Osteocyte (in vitro differentiated cells): ENCODE measurements at places on chromosomes 7 and 10. TPM values are rescaled to one million over a fixed set of nuclear protein-coding genes. Genes with fewer than 3 reads are reported as not detected.

The TLX1 gene
- not detected in 2 replicates for total RNA-seq

The PON1 gene
- total RNA-seq = not detected in 2 replicates

The VAX1 gene
- total RNA-seq = 3.2 and 4.0 TPM in 2 replicates

The ACTL6B gene
- not detected in 2 replicates for total RNA-seq

DNA sequence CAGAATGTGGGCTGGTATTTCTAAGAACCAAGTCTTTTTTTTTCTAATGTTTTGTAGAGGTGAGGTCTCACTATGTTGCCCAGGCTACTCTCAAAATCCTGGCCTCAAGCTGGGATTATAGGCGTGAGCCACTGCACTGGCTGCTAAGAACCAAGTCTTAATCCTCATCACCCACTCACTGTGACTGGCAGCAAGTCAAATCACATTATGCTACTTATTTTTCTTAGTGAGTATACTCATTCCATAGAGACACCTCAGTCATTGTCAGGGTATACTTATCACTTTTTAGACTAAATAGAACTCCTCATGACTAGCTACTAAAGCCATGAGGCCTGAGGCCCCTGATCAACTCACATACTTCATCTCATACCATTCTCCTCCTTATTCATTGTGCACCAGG, 116.1 kb downstream of the STRA8 start:
- no peak for DNase-seq

GRCh38 chr10:104324221-104324686, 14.0 kb downstream of the ITPRIP start:
- DNase-seq = no peak

- DNase-seq = no peak
Observed at GRCh38 chr7:82423446-82423845, 20.1 kb downstream of the CACNA2D1 start.

- DNase-seq = no peak
Observed at GRCh38 chr7:46363688-46364087, 442.6 kb upstream of the IGFBP3 start.

DNA sequence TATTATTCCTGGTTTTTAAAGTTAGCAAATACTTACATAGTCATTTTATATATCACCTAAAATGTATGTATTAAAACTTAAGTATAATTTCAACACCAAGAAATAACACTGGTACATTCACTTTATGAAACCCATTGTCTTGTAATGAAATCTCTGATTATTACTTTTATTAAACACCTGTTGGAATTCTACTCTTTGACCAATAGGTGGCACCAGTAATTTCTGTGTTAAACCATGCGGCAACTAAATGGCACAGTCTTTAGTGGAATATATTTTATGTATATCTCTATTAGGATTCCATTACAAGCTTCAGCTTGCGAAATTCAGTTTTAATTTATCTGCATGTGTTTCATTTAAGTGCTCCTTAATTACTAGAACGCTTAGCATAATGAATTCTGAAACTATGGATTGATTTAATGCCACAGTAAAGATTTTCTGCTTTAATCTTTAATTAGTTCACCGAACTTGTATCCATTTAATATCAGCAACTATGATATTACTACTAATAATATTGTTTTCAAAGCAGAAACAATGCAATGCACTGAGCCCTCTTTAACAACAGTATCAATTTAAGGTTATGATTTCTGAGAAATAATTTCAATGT, 181.3 kb downstream of the MAGI2 start:
- DNase-seq = no peak
